GM12864 (cell line): ENCODE measurements at places on chromosomes 2 and 18.

- no peak for DNase-seq
Observed at GRCh38 chr2:240930631-240931318, 24.6 kb downstream of the CROCC2 start.

DNA sequence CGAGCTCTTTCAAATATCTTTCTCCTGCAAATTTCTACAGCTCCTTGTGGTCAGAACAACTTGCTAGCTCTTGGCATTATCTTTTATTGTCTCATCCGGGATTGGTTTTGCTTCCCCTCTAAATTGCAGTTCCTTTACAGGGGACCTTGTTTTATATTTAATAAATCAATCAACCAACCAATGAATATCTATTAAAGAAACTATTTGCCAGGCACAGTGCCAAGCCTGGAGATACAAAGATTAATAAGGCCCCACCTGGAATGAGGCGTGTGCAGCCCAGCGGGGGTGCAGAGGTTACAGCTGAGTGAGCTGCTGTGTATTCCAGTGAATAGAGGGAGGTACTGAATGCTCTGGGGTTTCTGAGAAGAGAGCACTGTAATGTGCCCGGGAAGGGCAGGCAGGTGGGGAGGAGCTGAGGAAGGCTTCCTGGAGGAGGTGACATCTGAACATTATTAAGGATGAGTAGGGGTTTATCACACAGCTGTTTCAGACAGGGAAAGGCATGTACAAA is 51.8 kb downstream of the LIPG start:
- no peak for DNase-seq

GRCh38 chr2:180202467-180202951 is 195.4 kb upstream of the CWC22 start:
- no peak for DNase-seq

DNA sequence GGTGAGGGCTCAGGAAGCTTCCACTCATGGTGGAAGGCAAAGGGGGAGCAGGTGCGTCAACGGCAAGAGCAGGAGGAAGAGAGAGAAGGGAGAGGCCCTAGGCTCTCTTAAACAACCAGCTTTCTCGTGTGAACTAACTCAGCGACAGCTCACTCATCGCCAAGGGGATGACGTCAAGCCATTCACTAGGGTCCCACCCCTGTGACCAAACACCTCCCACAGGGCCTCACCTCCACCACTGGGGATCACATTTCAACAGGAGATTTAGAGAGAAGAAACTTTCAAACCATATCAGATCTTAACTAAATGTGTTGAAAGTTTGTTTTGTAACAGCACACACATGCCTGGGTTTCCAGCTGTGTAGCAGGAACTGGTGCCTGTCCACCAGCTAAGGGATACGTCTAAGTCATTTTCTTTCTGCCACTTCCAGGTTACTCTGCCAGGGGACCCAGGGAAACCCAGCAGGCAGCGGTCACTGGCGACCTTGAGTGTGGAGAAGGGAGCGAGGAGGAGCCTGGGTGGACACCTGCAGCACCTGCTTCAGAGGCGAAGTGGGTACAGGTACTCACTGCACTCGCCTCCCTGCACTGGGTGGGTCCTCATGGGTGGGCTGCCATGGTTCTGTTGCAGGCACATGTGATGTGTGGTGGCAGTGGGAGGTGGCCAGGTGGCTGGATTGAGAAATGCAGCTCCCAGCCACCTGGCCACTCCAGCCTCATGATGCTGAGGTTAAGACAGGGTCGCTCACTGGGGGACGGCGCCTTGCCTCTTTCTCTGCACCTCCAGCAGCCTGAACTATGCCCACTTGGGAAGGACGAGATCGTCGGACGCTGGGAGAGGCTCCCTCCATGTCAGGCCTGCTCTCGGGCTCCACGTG is 8.4 kb upstream of the GPC1 start:
- no peak for DNase-seq

- no peak for DNase-seq
Observed at GRCh38 chr2:147327613-147328012, 517.2 kb upstream of the ACVR2A start.

DNA sequence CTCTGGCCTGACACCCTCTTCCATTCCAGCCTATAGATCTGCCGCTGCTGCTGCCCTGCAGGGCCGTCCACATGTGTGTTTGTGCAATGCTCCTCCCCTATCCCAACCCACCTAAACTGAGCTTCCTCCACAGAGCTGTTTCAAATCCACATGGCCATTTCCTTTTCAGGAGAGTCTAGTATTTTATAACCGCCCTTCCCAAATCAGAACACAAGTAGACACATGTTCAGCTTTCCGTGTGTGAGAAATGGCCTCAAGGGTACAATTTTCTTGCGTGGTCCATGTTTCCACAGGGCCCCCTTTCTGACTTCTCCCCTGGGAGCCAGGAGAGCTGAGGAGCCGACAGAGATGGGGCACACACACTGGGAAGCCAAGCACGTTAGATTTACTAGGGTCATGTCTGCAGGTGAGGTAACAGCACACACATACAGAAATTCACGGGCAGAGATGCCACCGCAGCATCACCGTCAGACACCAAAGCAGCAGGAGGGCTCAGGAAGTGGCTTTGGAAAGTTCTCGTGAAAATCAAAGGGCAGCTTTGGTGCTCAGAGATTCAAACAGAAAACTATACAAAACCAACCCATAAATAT is 102.9 kb upstream of the TGFA start:
- no peak for DNase-seq

DNA sequence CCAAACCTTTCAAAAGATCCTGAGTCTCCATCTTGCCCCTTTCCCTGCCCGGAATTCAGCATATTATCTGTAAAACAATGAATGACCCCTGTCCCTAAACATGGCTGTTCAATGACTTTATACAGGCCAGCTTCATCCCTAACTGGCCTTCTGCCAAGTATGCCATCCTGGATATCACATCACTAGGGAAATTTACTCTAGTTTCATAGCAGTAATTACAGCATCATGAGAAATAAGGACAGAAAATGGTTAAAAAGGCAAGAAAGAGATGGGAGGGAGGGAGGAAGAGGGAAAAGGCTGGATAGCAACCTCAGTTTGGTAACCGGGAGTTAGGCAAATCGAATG is 4.4 kb downstream of the MBOAT2 start:
- no peak for DNase-seq

- no peak for DNase-seq
Observed at GRCh38 chr2:135899567-135899966, 23.3 kb upstream of the MCM6 start.

DNA sequence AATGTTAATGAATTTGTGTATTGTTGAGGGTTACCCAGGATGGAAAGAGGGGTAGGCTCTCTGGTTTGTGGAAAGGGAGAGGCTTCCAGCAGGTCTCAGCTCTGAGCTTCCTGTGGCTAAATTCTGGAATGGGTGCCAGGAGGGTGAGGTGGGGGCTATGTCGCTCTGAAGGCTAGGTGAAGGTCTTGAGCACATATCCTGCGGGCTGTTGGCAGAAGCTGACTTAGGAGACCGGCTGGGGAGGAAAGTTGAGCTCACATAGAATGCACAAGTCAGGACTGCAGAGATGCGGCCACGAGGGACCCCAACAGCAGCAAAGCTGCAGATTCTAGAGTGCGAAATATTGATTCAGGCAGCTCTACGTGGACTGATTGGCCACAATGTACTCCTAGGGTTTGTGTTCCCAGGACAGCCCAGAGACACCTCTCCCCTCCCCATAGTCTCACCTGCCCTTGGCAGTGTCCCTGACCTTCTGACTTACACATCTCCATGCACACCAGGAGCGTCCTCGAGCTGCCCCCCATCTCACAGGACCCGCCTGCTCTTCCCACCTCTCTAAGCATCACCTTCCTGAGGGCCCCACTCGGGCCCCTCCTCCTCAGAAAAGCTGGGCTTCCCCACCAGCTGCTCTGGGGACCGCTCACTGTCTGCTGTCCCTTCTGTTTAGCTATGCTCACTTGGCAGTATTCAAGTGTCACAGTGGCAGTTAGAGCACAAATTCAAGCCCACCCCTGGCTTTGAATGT is 72.6 kb downstream of the ALK start:
- no peak for DNase-seq

- DNase-seq: no peak
Observed at GRCh38 chr2:147487286-147487977, 357.4 kb upstream of the ACVR2A start.

GRCh38 chr18:67500522-67501205 is 15.9 kb downstream of the DSEL start:
- no peak for DNase-seq

DNA sequence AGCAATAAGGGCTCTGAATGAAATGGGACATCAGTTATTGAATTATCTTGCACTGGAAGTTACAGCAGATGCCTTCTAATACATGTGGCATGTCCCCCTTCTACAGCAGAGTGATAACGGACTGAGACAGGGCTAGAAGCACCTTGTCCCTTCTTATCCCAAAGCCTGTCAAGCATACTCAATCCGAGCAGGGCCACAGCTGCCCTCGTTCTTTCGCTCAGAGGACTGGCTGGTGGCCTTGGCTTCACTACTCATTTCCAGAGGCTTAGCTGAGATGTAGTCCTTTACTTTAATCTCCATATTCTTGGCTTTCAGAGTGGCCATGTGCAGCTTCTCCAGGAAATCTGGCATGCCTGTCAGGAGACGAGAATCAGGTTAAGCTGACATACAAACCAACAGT is 22.1 kb downstream of the STARD7 start:
- DNase-seq: no peak

- DNase-seq: no peak
Observed at GRCh38 chr2:235506291-235506996, 12.6 kb downstream of the AGAP1 start.

DNA sequence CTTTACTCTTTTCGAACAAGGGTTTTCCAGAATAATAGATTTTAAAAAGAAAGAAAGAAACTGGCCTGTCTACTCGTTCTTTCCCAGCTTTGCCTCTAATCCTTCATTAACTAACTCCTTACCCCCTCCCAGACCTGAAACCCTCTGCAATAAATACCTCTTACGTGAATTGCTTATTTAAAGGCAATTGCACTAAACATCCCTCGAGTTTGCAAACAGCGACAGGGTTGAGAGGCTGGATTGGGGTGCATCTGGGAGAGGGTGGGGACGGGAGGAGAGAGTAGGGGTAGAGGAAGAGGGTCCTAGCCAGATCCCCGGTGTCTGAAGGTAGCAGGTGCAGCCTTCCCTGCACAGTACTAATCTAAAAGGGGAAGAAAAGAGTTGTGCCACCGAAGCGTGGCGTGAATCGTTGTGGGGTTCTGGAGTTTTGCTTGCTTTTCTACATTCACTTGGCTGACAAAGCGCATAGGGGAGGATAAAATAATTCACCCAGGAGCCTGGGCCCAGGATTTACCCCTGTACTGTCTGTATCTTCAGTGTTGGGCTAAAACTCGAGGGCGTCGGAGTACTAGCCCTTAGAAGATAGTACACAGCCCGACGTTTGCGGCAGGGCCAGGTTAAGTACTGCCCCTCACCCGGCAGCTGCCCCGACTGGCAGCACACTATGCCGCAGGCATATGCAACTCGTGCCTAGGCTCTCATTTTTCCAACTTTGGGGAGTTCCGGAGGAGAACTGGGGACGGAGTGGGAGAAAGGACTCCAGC is 1.9 kb upstream of the NEUROD1 start:
- no peak for DNase-seq

- no peak for DNase-seq
Observed at GRCh38 chr2:85838181-85838580, 50.6 kb downstream of the ST3GAL5 start.
